ENCODE measurements at places on chromosomes 5 and 9. TPM values are rescaled to one million over a fixed set of nuclear protein-coding genes. Genes with fewer than 3 reads are reported as not detected.

The PCDHB2 gene
- polyA plus RNA-seq, result 37.5 TPM

The PCDHB7 gene
- 1.3 TPM for polyA plus RNA-seq

The HTR4 gene
- not detected for polyA plus RNA-seq

The BTNL3 gene
- polyA plus RNA-seq, result not detected

The COX7C gene
- polyA plus RNA-seq, result 511 TPM

The EMB gene
- 0.46 TPM for polyA plus RNA-seq

The SLC36A2 gene
- not detected for polyA plus RNA-seq

The FSD1L gene
- polyA plus RNA-seq, result 2.6 TPM

The ARSI gene
- 1.2 TPM for polyA plus RNA-seq

DNA sequence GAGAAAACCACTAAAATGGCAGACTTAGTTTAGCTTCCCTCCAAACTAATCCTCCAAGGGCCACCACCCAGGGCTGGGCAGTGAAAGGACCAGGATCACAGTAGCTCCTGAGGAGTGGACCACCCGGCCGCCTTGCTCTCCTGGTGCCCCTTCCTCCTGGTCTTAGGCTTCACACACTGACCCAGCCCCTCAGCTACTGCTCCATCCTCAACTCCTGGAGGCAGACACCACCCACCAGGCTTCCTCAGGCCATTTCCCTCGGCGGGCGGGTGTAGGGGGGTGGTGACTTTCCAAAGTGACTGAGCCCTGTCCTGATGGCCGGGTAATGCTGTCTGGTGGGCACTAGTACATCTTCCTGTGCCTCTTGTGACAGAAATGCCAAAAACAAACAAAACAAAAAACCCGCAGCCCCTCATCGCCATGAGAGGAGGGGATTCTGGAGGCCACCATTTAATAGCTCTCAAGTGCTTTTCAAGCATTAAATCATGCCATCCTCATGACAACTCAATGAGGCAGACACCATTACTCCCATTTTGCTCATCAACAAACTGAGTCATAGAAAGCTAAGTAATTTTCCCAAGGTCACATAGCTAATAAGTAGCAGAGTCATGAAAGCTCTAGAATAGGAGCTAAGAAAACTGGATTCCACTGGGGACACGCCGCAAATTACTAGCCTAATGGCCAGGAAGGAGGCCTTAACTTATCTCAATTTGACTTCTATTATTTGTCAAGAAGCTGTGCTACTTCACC lies 91.3 kb upstream of the LRRTM2 start:
- DNase-seq, result no peak

DNA sequence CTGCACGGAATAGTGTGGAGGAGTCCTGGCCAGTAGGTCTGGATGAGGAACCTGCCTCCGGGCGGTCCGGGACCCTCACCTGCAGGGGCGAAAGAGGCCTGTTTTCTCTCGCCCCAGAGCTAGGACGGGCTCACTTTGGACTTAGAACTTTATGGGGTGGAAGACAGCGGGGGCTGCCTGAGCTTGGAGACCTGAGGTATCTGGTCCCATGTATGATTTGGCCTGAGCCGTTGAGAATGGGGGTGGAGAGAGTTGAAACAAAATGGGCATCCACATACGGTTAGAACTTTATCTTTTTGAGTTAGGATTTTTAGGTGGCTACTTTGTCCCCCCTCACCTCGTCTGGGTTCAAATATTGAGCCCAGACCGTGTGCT lies 681 bp upstream of the ETF1 start:
- no peak for DNase-seq

GRCh38 chr5:523441-524222 lies 617 bp downstream of the SLC9A3 start:
- peak; percentile 23 for DNase-seq

DNA sequence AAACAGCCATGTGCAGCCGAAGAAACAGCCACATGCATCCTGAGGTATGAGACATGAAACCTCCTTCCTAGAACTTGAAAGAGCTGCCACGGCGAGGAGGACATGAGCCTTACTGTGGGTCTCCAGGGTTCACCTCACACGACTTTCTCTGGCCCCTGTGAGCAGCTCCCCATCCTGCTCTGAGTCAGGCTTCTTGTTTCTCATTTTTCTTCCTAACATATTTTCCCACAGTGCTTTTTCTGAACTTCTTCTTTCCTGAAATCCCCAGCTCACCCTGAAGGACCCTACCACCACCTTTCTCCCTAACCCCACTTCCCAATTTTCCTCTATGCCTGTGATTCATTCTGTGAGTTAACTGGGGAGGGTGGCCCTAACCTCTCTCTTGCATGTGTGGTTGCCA lies 33.7 kb upstream of the ADRB2 start:
- no peak for DNase-seq

DNA sequence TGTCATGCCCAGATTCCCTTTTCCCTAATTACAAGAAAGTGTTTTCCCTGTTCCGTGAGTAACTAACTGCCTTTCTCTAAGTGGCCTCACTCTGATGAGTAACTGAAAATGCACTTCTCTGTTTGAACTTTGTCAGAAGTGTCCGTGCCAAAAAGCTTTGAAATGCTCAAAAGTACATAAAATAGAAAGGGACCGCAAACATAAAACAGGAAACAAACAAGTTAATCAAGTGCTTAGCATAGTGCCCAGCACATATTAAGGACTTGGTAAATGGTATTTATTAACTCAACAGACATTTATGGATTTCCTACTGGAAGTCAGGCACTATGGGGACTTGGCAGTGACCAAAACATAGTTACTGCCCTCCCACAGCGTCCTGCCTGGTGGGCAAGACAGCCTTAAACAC lies 22.3 kb downstream of the AQP3 start:
- no peak for DNase-seq

- no peak for DNase-seq
Measured at GRCh38 chr9:84169240-84169639, 171.3 kb downstream of the SLC28A3 start.

- DNase-seq, result no peak
Measured at GRCh38 chr9:129267141-129267540, 89.1 kb upstream of the IER5L start.

DNA sequence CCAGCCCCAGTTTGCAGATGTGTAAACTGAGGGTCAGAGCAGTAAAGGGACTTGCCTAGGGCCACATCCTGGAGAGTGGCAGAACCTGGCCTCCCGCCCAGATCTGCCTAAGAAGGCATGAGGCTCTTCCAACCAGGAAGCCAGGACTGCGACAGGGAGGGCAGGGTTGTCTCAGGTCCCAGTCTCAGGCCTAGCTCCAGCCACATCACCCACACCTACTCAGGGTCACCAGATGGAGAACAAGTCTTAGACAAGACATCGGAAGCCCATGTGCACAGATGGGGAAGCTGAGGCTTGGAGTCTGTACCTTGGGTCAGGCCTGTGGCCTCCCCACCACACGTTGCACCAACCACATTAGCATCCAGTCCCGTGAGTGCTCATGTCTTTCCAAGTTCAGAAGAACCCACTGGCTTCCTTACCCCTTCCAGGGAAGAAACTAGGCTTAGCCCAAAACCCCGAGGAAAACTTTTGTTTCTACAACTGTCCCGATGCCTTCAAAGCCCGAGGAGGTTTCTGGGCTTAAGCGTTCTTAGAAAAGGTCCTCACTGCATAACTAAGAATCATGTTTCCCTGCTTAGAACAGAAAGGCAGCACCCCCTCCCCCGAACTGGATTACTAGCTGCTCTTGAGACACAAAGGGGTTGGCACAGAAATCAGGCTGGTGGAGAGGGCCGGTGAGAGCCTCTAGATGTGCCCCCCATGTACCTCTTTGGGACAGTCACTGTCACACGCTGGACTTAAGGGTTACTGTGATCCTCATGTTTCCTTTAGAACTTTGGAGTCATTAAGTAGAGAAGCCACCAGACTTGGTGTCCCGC lies 2.2 kb downstream of the FAM78A start:
- DNase-seq, result no peak

DNA sequence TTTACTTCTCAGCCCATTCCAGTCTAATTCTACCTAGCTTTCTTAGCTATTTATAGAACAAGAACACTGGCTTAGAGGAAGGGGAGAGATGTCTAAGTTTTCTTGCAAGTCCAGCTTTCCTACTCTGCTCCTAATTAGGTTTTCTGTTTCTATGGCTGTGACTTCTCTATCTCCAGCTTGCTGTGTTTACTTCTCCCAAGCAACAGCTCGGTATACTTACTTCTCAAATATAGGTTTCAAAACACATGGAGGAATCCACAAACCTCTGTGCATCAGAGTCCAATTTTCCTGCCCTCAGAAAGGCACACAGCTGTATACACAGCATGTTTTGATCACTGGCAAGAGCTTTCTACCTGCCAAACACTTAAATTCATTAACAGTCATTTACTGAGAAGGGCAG lies 17.4 kb upstream of the HMGCR start:
- no peak for DNase-seq

DNA sequence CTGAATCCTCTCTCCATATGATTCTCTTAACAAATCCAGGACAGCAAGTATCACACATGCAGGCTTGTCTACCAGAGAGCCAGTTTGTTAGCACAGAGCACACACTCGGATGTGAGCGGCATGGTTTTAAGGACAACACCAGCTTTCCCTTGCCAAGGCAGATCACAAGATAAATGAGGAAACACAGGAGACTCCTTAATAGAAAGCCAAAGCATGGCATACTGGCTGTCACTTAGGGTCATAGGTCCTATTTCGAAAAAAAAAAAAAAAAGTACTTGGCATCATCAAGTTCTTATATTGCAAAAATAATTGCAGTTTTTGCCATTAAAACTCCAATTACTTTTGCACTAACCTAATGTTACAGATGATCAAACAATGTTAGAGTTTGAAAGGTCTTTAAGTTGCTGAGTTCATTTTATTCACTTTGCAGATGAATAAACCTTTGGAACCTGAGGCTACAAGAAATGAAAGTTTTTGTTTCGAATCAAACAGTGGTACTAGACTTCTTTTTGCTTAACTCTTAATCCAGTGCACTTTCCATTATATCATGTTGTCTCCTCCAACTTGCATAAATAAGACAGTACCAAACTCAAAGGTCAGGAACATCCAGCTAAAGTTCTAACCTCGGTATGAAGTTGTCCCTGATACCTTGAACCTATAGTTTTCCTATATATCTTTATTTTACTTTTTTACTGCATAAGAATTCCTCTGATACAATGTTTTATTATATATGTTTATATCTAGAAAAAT lies 138.5 kb downstream of the MPDZ start:
- peak; percentile 21 for DNase-seq

DNA sequence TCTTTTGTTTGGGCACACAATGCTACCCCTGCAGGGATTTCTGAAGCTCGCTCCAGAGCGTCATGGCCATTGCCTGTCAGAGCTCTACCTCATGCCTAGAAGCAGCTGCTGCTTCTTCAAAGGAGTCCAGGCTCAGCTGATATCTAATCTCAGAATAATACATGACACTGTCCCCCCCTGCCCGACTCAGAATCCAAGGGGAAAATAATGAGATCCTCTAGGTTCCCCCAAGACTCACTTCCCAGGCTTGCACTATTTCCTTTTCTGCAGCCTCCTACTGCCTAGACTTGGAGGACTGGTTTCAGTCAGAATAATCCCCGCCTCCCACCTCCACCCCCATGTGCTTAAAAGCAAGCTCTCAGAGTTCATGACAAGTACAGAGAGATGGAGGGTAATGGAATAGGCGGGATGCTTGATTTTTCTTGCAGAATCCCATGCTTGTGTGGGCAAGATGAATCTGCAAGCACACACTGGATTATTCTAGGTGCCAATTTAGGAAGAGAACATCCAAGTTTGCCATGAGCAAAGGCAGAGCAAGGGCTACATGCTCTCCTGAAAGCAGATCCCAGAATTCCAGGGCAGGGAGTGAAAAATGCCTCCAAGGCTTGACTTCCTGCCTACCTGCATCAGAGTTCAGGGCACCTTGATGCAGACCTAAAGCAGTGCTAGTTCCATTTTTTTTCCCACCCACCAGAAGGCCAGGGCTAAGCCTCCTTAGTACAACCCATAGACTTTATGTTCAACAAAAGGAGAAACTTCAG lies 97.4 kb upstream of the IFNK start:
- no peak for DNase-seq

DNA sequence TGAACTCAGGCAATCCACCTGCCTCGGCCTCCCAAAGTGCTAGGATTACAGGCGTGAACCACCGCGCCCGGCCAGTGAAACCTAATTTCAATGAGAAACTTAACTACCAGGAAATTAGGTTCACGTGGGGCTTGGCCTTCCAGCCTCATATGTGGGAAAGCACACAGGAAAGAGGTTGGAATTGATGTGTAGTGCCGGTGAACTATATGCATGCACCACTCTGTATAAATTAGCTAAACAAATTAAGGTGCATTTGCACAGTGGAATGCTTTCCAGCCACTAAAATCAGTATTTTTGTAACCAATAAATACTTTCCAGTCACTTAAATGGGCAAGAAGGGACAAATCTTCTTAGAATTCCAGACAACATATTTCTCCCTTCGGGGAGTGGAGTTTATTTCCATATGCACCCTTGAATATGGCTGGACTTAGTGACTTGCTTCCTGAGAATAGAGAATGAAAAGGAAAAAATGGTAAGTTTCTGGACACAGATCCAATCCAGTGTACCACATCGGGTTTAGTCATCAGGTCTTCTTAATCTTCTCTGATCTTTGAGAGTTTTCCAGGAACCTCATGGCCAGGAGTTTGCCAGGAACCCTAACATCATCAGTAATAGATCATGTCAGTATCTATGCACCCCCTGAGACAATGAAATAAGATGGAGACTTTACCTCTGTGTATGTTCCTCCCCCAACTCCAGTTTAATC lies 24.9 kb downstream of the ATOX1 start:
- no peak for DNase-seq
